ENCODE measurements at places on chromosomes 12 and 14.
A peak's percentile ranks its signal among the peaks of the same experiment; 100 is the strongest.

GRCh38 chr12:87112571-87113345 is 856.6 kb upstream of the MGAT4C start:
- no peak for DNase-seq

GRCh38 chr14:97393244-97393643 is 596.1 kb downstream of the VRK1 start:
- peak; percentile 46 for DNase-seq

DNA sequence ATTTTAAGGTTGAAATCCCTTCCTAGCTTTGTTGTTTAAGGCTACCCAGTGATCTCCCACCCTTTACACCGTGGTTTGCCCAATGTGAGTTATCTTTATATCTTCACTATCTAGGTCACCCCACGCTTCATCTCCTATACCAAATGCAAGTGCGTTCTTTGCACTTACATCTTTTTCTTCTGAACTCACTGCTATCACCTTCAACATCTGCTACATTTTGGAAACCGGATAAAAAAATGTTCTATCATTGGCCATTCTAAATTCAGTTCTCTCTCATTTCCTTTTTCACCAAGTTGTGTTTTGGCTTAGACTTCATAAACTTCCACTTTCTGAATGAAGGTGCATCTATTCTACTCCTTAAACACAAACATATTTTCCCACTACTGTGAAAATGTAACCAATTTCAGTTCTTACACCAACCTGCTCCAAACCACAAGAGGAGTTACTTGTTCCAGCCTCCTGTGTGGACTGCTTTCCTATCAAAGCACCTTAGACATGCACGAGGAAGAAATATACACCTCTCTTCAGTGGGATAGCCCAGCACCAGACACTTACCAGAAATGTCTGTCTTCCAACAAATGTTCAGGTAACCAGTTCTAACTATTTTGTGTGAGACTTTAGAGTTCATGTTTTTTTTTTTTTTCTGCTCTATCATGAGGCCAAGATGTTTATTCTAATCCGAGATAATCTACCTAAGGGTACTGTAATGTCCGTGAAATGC is 21.9 kb downstream of the CLEC9A start:
- DNase-seq = no peak

GRCh38 chr14:104542871-104543830 is 36.4 kb upstream of the C14orf180 start:
- DNase-seq = no peak

DNA sequence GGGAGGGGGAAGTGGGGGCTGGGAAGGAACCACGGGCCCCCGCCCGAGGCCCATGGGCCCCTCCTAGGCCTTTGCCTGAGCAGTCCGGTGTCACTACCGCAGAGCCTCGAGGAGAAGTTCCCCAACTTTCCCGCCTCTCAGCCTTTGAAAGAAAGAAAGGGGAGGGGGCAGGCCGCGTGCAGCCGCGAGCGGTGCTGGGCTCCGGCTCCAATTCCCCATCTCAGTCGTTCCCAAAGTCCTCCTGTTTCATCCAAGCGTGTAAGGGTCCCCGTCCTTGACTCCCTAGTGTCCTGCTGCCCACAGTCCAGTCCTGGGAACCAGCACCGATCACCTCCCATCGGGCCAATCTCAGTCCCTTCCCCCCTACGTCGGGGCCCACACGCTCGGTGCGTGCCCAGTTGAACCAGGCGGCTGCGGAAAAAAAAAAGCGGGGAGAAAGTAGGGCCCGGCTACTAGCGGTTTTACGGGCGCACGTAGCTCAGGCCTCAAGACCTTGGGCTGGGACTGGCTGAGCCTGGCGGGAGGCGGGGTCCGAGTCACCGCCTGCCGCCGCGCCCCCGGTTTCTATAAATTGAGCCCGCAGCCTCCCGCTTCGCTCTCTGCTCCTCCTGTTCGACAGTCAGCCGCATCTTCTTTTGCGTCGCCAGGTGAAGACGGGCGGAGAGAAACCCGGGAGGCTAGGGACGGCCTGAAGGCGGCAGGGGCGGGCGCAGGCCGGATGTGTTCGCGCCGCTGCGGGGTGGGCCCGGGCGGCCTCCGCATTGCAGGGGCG is at the start of gene GAPDH:
TSS of gene GAPDH (plus strand) at position 595 of the 772 bp plus-strand sequence. CDS start 316 bp downstream, outside the sequence.
- DNase-seq = peak; percentile 84

GRCh38 chr14:32938719-32939253 is at the start of gene NPAS3:
Gene NPAS3 (plus strand): TSS chr14:32938879.
- DNase-seq = no peak

GRCh38 chr12:3267690-3268089 is 190.5 kb downstream of the TSPAN9 start:
- no peak for DNase-seq

GRCh38 chr14:99660794-99661193 is 15.9 kb downstream of the HHIPL1 start:
- DNase-seq = no peak

DNA sequence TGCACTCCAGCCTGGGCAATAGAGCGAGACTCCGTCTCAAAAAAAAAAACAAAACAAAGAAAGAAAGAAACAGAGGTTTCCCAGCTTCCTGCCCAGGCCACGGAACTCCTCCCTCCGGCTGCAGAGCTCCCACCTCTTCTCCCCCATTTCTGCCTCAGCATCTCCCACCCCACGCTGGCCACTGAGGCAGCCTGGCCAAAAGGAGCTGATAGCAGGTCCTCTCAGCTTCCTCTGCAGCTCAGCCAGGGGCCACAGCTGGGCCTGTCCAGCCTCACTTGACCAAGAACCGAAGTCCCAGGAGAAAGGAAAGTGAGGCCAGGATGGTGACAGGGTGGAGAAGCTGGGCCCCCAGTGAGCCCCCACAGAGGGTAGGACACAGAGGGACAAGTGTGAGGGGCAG is 33.4 kb upstream of the CD9 start:
- DNase-seq = no peak

- DNase-seq = no peak
These were observed 21.6 kb upstream of the CHFR start for GRCh38 chr12:132909030-132909368.

DNA sequence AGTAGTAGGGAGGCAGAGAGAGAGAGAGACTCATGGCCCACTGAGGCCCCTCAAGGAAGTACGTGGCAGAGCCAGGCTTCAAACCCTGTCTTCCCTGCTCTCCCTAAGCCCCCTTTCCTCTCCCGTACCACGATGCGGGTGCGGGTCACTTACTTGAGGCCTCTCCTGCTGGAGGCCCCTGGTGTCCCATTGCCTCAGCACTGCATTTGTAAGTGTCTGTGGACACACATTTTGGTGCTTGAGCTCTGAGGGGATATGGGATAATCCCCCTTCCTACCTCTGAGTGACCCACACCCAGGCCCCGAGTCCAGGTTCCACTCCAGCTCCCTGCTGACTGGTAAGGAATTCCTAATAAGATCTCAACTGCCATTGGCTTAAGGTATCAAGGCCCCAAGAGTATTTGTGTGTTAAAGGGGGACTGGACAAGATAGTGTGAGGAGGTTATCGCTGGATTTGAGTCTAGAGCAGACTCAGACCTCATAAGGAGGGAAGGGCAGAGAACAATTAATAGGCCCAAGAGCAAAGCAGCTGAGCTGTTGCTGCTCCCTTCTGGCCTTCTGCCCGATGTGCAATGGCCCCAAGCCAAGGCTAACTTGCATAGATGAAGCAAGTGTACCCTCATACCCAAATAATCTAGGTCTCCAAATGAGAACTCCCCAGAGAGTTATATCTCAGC is 71.9 kb downstream of the CRACR2A start:
- DNase-seq = no peak

GRCh38 chr12:105738051-105738450 is 400.7 kb downstream of the NUAK1 start:
- DNase-seq = no peak

DNA sequence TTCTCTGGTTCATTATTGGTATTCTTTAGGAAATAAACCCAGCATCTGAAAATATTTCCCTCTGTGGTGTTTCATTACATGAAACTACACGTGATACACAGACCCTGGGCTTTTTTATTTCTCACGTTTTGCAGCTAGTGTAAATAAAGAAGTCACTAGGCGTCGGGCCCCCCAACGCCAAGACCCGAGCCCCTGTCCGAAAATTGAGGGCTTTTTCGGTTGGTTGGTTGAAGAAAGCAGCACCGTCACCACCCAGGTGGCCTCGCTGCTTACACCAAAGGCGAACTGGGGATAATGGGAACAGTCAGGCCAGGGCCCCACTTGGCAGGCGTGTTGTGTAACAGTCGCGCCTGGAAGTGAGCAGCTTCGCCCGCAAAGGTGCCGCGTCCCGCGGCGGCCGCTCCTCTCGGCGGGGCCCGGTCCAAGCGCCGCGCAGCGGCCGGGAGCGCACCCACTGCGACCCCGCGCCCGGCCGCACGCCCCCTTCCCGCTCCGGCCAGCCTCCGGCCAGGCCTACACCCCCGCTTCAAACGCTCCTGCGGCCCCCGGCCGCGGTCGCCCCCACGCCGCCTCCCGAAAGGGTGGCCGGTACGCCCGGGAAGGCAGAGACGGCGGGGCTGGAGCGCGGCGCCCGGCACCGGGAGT is 1.2 kb downstream of the DUSP16 start:
- DNase-seq = peak; percentile 50

GRCh38 chr12:55885113-55885512 is 42.4 kb upstream of the MMP19 start:
- no peak for DNase-seq

DNA sequence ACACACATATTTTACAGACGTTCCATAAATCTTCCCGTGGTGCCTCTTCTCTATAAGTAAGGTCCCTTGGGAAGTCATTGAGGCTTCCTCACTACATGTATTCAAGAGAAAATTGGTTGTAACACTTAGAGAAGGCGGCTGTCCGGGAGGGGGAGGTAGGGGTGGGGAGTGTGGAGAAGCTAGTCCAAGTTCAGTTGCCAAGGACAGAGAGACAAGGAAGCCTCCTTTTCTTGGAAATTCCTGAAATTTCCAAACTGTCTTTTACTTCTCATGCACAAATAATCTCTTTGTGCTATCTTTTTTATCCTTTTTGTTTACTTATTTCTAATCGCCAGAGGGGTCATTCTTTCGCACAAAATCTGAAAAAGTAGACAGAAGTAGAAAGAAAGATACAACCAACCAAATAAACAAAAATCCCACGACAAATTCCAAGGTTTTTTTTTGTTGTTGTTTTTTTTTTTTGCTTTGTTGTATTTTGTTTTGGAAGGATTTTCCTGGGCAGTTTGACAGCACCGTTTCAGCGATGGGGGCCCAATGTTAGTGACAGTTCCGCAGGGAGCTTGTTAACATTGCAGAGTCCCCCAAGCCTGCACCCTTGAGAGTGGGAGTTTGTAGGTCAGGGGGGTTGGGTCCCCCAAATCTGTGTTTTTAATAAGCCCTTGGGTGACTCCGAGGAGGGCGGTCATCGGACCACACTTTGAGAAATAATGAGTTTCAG is 45.2 kb downstream of the MAP1LC3B2 start:
- no peak for DNase-seq

DNA sequence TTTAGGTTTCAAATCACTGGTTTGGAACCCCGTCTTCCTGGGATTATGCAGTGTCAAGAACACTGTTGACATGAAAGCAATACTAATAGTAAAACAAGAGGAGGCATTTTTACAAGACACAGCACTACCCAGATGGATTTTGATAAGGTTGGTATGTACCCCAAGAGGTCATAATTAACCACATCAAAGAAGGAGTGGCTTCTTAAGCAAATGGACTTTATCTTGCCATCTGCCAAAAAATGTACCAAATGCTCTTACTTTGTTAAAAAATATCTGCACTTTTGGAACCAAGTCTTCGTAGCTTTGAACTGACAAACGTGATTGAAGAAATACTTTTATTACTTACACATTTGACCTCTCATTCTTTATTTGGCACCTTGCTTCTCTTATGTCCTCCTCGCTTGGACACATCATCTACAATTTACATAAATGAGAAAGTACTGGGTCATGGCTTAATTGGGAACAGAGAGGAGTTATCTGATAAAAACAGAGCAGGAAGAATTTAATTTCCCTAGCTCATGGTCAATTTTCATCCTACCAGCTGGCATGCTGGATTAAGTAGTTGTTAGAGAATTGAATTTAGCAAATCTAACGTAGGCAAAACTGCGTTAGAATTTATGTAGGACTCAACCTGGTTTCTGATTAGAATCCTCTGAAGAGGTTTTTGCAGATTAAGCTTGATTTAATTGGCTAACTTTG is 54.5 kb upstream of the PRICKLE1 start:
- no peak for DNase-seq

- DNase-seq = no peak
These were observed 33.7 kb downstream of the BEGAIN start for GRCh38 chr14:100553471-100553870.

- DNase-seq = no peak
These were observed 4.3 kb upstream of the PPP2R5C start for GRCh38 chr14:101757064-101757838.

DNA sequence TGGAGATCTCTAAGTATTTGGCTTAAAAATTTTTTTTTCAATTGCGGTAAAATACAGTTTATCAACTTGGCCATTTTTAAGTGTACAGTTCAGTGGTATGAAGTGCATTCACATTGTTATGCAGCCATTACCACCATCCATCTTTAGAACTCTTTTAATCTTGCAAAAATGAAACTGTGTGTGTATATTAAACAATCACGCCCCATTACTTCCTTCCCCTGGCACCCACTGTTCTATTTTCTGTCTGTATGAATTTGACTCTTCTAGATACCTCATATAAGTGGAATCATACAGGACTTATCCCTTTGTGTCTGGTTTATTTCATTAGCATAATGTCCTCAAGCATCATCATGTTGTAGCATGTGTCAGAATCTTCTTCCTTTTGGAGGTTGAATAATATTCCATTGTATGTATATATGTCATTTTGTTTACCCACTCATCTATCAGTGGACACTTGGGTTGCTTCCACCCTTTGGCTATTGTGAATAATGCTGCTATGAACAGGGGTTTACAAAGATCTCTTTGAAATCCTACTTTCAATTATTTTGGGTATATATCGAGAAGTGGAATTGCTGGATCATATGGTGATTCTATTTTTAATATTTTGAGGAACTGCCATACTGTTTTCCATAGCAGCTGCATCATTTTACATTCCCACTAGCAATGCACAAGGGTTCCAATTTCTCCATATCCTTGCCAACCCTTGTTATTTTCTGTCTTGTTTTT is 62.9 kb downstream of the SAMD4A start:
- DNase-seq = no peak

- DNase-seq = no peak
These were observed 8.6 kb upstream of the NID2 start for GRCh38 chr14:52077256-52077979.

GRCh38 chr12:83136411-83136810 is 449.7 kb downstream of the TMTC2 start:
- DNase-seq = no peak

DNA sequence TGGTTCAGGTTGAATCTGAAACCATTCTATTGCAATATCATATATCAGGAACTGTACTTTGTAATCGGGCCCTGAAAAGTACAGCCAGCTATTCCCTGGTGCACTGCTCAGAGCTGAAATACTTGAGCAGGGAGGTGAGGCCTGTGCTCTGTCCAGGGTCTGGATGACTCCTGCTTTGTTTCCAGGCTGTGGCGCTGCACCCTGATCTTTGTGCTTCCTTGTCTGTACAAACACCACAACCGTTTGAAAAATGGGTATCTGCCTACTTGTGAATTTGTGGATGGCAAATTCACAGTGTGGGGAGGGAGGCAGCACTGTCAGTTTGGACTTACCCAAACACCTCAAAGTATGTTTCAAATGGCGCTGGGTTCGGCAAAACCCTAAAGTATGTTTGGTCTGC is 155.4 kb upstream of the FAR2 start:
- no peak for DNase-seq
